ENCODE measurements at places on chromosomes 2 and 18.

DNA sequence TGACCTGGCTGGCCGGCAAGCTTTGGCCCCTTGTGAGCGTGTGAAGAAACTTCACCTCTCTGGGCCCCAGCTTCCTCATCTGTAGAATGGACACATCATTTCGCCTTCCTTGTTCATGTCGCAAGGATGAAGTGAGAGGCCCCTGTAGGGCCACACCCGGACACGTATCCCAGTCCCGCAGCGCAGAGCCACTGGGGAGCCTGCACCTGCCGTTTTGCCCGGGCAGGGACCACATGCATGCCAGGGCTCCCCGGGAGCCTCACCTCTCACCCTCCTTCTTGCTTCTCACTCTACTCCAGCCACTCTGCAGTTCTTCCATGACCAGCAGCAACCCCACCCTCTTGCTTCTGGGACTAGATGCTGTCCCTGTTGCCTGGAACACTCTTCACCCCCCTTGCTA is 77.5 kb downstream of the FAM168B start:
- DNase-seq: no peak

GRCh38 chr2:83471655-83472054 is 987.4 kb downstream of the SUCLG1 start:
- no peak for DNase-seq

DNA sequence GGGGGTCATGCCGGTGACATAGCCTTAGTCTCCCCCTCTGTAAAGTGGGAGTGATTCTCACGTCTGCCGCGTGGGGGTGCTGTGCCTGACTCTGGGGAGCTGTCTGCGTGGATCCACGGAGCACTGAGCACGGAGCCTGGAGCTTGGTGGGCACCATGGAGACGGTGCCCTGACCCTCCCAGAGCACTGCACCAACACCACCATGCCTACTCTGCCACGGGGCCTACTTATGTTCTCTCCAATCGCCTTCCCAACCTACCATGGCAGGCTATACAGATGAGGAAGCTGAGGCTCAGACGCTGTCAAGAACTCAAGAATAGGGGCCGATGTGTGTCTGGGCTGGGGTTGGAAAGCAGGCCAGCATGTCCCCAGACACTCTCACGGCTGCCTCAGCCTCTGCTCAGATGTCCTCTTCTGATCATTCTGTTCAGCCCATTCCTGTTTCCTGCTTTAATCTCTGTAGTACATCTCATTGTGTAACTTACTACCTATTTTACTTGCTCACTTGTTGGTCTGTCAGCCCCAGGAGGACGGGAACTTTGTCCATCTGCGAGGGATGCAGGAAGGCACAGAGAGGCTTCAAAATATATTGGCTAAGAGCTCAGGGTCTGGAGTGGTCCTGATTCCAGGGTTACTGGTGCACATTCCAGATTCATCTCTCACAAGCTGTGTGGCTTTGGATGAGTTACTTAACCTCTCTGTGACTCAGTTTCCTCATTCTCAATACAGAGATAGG is 168.1 kb upstream of the HS6ST1 start:
- no peak for DNase-seq

GRCh38 chr2:82256983-82257632 is 1952.6 kb upstream of the LRRTM1 start:
- DNase-seq: no peak

DNA sequence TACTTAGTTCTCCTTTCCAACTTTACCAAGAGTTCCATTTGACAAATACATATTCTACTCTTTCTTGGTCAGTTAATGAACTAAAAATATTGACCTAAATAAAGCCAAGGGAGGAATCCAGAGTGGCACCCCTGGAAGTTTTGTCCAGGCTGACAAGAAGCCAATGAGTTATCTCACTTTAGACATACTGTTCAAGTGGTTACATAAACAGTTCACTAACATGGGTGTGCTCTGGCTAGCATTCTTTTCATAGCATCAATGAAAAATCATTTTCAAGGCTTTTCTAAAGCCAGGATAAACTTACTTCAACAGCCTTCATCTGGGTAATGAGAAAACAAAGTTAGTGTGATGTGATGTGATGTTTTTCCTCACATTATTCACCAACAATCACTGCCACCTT is 649.4 kb downstream of the TDRD15 start:
- no peak for DNase-seq

GRCh38 chr2:74001121-74001520 is 16.4 kb downstream of the TET3 start:
- no peak for DNase-seq

DNA sequence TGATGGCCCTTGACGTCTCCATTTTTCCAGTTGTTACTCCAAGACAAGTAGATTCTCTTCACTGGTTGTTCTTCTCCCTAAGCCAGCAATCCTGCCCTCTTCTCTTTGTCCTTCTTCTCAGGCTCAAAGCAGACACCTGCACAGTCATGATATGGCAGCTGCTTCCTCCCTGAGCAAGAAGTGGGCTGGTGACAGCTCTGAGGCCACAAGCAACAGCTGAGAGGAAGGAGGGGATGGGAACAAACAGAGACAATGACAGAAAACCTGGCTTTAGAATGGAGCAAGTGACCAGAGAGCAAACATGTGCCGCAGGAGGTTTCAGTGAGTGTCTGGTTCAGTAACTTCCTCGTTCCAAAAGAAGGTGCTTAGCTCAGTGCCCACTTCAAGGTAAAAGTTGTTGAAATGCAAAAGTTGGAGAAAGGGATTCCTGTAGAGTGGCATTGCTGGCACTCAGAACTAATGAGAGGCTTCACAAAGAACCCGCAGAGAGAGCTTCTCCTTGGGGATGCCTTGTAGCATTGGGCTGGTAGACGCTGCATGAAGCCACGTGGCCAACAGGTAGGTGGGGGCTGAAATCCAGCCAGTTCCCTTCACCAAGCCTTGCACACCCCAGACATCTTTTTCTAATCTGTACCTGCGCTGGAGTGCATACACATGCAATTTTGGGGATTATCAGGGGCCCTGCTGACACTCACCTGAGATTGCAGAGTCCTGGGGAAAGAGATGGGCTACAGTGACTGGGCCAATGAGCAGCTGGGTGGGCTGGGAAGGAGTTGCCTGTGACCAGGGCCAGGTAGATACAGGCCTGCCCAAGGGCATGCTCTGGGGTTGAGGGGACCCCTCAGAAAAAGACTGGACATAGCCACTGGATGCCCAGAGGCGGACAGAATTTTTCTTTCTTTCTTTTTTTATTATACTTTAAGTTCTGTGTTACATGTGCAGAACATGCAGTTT is 153.3 kb upstream of the RAB12 start:
- no peak for DNase-seq

- no peak for DNase-seq
These were observed 4.4 kb downstream of the SULT1C4 start for GRCh38 chr2:108382196-108382595.

DNA sequence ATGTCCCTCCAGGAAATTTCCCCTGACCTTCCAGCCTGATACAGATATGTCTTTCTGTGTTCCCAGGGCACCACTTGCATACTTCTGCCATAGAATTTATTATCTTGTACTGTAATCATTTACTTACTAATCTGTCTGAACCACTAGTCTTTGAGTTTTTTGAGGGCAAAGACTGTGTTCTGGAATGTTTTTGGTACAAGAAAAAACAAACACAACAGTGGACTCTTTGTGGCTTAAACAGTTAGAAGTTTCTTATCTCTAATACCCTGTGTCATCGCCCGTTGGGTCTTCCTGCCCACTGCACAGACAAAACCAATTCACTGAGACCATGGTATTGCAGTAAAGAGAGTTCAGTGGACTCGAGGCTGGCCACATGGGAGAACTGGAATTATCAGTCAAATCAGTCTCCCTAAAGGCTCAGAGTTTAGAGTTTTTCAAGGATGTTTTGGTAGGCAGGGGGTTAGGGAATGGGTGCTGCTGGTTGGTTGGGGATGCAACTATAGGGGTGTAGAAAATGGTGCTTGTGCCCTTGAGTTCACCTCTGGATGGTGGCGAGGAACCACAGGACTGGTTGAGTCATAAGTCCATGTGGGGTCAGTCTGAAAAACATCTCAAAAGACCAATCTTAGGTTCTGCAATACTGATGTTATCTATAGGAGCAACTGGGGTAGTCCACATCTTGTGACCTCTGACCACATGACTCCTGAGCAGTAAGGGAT is 20.3 kb downstream of the RALB start:
- DNase-seq: no peak

GRCh38 chr18:70998490-70998889 is 709.6 kb downstream of the SOCS6 start:
- DNase-seq: no peak

DNA sequence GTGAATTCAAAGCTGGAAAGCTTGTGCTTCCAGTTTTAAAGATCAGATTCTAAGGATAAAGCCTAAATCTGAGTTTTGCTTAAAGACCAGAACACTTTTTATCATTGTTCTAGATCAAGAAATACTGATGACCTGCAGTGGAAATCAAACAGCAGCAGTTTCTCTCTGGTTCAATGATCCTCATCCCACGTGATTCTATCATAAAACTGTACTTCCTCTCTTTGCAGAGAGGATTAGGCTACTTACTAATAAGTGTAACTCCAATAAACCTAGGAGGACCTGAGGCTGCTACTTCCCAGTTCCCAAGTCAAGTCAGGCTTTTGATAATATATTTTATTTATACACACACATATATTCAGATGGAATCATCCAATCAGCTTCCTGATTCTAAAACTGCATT is 81.9 kb downstream of the TCF4 start:
- no peak for DNase-seq

DNA sequence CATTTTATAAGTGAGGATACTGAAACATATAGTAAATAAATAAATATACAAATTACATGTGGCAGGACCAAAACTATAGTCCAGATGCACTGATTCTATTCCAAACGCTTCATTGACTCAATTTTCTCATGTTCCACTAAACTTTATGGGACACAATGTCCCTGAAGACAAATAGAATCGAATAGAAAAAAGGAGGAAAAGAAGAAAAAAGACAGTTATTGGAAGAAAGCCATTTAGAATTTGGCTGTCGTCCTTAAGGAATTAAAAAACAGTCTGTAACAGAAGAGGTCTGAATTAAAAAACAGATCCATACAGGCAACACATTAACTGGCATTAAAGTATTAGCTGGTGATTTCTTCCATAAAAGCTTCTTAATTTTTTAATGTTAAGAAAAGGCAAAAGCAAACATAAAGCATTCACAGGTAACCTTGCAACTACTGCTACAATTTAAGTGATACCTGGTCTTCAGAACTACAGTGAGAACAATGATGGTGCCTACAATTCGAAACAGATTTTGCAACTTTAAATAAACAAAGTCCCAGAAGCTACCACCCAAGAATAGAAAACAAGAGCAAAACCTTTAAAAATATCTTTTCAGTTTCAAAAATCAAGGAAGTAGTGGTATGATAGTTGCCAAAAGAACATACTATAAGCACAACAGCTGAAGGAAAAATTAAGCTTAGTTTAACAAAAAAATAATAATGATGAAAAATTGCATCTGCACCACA is 17.4 kb upstream of the CHAC2 start:
- no peak for DNase-seq

GRCh38 chr2:68734688-68735525 is at the start of gene ARHGAP25:
Gene ARHGAP25 (plus strand): TSS chr2:68734811. CDS start chr2:68735200, 389 bp downstream.
- DNase-seq: no peak

GRCh38 chr2:218002143-218002844 is 501 bp downstream of the TNS1 start:
- no peak for DNase-seq

GRCh38 chr2:39068299-39069135 is 52.3 kb downstream of the SOS1 start:
- no peak for DNase-seq

GRCh38 chr2:10469955-10470608 is 22.0 kb upstream of the ODC1 start:
- DNase-seq: no peak

- DNase-seq: no peak
These were observed 178.1 kb upstream of the MMADHC start for GRCh38 chr2:149765636-149766035.

GRCh38 chr2:19119326-19120001 is 239.0 kb downstream of the OSR1 start:
- no peak for DNase-seq

DNA sequence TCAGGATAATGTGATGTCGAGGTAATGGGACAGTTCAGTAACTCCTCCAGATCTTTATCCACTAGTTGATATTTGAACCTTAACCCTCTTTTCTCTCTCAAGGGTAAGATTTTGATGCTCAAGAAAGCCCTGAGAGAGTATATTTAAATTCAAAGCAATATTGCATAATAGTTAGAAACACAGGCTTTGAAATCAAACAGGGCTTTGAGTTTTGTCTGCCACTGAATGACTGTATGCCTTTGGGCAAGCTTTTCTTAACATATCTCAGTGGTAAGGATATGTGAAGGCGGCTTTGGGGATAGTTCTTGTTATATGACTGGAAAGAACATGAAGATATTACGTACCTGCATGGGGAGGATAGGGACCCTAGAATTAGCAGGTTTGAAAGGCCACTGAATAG is 11.1 kb downstream of the ITPRID2 start:
- no peak for DNase-seq

GRCh38 chr2:55926974-55927373 is 3.4 kb upstream of the EFEMP1 start:
- DNase-seq: no peak

GRCh38 chr2:235286622-235287374 is 207.0 kb upstream of the AGAP1 start:
- no peak for DNase-seq

DNA sequence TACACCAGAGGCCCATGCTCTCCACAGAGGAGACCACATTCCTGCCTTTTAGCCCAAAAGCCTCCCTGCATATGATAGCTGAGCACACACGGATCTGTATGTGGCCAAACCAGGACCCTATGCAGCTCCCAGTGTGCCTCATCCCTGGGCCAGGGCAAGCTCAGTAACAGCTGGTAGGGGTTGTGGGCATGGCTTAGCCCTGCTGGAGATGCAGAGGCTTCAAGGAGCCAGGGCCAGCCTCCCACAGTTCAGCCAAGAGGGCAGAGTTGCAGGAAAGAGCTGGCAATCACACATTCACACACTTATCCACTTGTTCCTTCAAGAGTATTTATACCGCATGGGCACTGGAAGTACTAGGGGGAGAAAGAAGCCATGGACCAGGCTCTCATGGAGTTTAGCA is 1.6 kb upstream of the LIMS2 start:
- no peak for DNase-seq

- DNase-seq: no peak
These were observed 28.1 kb upstream of the TMEM177 start for GRCh38 chr2:119650846-119651370.

- no peak for DNase-seq
These were observed 134.7 kb downstream of the MSTN start for GRCh38 chr2:189927823-189928222.

DNA sequence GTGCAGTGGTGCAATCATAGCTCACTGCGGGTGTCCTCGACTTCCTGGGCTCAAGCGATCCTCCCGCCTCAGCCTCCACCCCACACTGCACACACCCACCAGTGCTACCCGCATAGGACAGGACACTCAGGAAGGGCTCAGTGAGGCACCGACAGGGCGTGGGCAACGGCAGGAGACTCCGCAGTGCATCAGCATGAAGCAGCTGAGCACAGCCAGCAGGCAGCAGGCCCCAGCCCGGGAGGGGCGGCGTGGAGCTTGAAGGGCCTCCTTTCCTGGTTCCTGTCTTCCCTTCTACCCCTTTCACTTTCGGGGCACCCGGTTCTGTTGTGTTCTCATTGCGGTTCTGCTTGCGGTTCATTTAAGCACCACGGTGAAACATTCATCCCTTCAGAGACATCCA is 89.8 kb downstream of the ZNF516 start:
- DNase-seq: no peak
